ENCODE measurements at places on chromosomes 4 and X.

DNA sequence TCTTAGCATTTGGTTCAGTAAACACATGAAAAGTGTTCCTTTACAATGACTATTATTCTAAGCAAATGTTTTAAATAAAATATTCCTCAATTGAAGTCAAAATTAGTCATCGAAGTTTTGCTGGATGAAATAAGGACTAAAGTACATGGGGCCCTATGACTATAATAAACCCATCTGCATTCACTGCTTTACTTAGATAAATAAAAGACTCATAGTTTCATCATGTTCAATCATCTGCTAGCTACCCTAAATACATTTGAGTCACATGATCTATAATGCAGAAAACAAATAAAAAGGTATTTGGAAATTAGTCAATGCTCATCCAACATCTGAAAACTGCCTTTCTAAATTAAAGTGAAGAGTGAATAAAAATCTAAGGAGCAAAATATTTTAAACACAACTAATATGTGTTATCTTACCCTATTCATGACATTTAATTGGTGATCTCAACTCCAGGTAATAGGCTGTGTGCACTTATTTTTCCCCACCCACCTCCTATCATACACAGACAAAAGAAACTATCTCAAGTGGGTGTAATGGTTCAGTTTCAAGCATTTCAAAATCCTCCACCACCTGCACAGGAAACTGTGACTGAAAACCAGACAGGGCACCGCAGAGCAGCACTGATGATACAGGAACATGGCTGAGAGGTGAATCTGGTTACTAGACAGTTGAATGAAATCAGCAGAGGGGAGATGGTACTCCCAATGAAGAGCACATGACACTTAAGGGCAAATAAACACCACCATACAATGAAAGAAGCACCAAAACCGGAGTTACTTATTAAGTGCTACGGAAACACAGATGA lies 78.6 kb downstream of the CAMK2D start:
- DNase-seq = peak; percentile 43

DNA sequence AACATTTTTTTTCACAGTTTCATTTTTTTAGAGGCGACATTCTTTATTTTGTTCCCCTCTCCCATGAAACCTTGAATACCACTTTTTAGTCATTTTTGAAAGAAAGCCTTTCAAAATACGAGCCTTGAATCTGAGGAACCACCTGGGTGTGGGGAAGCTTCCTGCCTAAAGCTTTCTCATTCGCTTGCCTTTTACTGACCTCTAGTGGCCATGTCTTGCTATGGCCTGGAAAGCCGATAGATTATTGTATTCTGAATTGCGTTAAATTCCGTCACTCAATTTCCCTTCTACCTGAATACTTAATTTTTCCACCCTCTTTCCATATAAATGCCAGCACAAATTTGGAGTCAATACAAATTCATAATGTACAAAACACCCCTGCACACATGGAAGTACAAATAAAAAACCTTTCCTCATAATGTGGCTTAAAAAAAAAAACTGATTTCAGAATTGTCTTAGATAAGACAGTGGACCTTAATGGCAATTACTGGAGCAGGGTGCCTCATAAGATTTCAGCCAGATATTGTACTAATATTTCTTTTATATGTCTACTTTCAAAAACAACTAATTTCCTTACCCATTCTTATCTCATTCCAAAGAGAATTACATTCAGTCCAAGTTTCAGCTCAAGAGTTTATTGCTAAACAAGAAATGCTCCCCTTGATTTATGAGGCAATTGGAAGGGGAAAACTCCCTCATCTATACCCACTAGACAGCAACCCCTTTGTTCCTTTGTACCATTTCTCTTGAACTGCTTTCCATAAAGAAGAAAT lies 217.9 kb downstream of the CENPC start:
- DNase-seq = peak; percentile 3

DNA sequence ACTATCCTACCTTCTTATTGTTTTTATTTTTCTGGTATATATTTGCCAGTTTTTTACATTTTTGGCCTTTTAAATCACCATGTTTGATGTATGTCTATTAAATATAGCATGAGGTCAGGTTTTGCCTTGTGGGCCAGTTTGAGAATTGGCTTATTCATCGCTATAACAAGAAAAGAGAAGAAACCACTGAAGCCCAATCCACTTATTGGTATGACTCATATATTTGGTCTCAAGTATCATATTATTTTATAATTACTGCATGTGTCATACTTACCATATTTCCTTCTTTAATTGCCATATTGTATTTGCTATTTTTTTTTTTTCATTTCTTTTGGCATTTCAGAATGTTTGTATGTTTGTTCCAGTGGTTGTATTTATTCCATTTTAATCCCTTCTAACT lies 99.3 kb downstream of the IRF2 start:
- DNase-seq = no peak

GRCh38 chr4:118814058-118814457 lies 21.9 kb downstream of the SEC24D start:
- DNase-seq = no peak

GRCh38 chrX:124240422-124240821 lies 92.0 kb upstream of the TEX13D start:
- no peak for DNase-seq

DNA sequence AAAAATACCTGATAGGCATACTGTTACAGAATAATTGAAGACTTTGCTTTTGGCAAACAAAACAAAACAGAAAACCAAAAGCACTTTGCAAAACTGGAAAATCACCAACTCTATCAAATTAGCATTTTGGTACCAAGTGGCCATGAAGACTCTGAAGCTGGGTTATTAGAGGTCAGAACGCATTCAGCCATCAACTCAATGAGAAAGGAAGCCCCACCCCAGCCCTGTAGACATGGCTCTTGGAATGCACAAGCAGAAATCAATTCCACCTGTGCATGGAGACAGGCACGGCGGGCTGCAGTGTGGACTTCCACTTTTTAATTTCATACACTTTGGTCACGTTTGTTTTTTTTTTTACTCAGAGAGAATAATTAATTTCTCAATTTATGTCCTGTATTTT lies 93.6 kb upstream of the DHX15 start:
- no peak for DNase-seq

- no peak for DNase-seq
Measured at GRCh38 chr4:88439161-88439760, 17.7 kb upstream of the HERC5 start.

DNA sequence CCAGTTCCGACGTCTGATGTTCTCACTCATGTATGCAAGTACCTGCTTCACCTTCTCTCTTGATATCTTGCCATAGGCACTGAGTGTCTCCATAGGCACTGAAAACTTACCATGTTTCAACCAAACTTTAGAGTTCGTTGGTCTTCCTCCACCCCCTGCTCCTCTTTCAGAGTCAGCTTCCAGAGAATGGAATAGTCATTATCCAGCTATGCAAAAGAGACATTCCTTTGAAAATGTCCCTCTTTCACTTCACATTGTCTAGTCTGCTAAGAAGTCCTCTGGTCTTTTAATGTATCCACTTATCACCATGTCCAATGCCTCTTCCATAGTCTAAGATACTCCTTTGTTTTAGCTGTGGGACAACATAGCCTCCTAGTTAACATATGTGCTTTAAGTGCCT lies 566.0 kb upstream of the TENM3 start:
- no peak for DNase-seq

GRCh38 chr4:22090661-22091351 lies 142.2 kb upstream of the KCNIP4 start:
- DNase-seq = no peak

- peak; percentile 3 for DNase-seq
Measured at GRCh38 chrX:155334486-155335336, at the start of gene CLIC2. CLIC2 (minus strand) TSS chrX:155334614; CDS start chrX:155334427, 187 bp downstream.

DNA sequence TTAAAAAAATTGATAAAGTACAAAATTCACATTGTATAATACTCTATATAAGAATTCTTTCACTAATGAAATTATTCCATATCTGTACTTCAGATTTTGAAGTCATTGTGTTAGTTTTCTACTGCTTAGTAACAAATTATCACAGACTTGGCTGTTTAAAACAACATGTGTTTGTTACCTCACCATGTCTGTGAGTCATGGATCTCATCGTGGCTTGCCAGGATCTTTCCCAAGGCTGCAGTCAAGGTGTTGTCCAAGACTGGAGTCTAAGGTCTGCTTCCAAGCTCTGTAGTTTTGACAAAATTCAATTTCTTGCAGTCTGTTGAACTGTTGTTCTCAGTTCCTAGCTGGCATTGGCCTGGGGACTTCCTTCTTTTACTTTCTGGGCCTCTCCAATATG lies 1286.9 kb downstream of the ADGRL3 start:
- DNase-seq = no peak

- no peak for DNase-seq
Measured at GRCh38 chrX:134396174-134396573, 63.8 kb upstream of the HPRT1 start.

DNA sequence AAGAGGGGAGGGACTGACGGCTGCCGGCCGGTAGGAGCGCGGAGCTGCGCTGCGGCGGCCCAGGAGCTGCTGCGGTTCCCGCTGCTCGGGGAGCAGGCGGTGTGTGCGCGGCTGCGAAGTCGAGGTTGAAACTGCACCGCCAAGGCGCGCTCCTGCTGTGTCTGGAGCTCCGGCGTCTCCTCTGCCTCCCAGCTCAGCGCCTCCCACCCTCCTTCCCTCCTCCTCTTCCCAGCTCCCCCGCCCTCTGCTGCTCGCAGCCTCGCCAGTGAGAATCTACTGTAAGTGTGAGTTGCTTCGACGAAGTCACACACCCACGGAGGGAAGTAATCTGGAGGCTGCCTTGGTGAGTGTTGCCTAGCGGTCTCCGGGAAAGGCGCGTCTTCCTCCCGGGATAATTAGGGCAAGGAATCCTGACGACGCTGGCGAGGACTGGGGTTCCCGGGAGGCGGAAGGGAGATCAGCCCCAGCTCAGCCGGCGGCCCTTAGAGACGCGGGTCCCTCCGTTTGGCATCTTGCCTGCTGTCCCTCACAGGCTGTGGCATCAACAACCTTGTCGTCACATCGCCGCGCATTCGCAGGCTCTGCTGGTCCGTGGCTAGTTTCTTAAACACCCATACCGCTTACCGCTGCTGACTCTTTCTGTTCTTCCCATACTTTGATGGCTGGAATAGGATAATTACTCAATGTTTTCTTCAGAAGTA lies at the start of gene EPHA5:
Gene EPHA5, minus strand, starts transcription at position 159 of the 701 bp plus-strand sequence. CDS start 747 bp downstream, outside the sequence.
- DNase-seq = no peak

GRCh38 chr4:101972791-101973190 lies 182.3 kb downstream of the BANK1 start:
- DNase-seq = no peak

DNA sequence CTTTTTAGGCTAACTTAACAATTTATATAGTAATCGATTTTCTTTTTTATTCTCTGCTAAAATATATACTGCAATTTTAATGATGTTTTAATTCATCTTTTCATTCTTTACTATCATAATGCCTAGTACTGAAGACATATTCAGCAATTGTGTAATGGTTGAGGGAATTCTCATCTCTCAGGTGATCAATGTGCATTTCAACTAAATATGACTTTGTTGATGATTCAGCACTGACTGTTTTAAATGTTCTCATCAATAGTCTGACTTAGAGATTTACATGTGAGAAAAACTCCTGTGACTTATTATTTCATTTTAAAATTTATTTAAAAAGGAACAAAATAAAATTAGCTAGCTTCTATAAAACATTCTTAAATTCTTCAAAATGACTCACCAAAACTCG lies 1450.3 kb downstream of the STIM2 start:
- DNase-seq = no peak

- DNase-seq = no peak
Measured at GRCh38 chr4:102193145-102193544, 152.1 kb downstream of the SLC39A8 start.

- no peak for DNase-seq
Measured at GRCh38 chr4:14138106-14138505, 510.6 kb upstream of the BOD1L1 start.

DNA sequence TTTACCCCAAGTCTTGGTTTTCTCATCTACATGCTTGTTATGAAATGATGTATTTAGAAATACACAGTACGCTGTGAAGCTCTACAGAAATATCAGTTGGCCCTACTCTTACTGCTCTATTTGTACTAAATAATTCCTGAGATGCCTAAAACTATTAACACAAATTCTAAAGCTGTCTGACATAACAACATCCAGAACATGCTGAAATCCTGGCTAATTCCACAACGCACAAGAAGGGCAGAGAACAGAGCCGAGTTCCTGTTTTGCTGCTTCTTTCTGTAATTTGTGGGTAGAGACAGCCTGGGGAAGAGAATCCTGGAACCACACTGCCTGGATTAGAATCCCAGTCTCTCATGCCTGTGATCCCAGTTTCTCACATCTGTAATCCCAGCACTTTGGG lies 59.0 kb downstream of the ZNF827 start:
- no peak for DNase-seq

DNA sequence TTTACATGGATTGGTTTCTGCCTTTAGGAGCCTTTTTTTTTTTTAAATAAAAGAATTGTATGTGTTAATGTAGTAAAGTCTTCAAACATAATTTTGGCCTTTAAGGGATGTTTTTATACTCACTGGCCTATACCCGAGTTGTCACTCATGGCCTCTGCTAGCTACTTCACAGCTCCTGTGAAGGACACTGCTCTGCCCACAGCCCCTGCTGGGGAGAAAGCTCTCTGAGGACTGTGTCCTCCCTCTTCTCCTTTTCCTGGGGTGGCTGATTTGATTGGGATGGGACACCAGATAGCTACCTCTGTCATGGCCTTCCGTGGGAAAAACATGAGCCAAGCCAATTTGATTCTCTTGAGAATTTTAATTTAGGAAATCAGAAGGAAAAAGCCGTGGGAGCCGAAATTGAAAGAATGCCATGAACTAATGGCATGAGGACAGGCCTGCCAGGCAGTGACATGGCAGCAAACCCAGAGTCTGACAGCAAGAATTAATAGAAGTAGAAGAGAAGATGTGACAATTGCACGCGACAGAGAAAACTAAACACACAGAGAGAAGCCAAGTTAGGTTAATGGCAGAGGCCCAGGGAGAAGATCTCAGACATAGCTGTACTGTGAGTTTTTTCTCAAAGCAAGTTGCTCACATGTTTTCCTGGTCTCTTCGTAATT lies 81.4 kb downstream of the ARHGAP10 start:
- no peak for DNase-seq

DNA sequence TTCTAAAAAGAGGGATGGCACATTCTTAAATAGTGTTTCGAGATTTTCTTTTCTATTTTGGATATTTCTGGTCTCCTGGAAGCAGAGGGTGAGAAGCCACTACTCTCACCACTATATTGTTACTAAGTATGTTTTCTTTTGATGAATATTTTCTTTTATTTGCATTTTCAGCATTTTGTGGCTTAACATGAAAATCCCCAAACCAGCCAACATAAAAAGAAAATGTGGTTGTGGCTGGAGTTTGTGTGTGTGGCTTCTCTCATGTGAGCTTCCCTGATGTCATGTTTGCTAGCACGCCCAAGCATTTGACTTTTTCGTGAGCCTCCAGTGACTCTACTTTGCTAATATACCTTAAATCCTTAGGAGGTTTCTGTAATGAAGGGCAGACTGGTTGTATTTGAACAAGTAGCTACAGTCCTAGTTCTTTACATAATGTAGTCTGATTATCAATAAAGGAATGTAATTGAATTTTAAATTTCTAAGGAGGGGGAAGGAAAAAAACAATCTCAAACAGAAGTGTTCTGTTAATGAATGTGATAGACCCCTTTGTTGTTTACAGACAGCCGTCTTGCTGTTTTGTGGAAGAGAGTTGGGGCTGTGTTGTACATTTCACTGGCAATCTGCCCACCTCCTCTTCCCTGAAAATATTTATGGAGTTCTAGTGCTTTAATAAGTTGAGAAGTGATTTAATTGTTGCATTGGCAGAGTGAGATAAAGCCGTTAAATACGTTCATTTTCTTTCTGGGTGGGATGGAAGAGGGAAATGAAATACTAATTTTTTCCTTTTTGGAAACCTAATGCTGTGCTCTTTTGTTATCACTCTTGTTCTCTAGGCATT lies 114.6 kb downstream of the ARHGAP10 start:
- DNase-seq = peak; percentile 63

GRCh38 chr4:98822144-98822543 lies 106.8 kb downstream of the EIF4E start:
- DNase-seq = no peak

All from CD4-positive, alpha-beta T cell (primary cell).